ENCODE measurements at places on chromosomes 7 and 10.

DNA sequence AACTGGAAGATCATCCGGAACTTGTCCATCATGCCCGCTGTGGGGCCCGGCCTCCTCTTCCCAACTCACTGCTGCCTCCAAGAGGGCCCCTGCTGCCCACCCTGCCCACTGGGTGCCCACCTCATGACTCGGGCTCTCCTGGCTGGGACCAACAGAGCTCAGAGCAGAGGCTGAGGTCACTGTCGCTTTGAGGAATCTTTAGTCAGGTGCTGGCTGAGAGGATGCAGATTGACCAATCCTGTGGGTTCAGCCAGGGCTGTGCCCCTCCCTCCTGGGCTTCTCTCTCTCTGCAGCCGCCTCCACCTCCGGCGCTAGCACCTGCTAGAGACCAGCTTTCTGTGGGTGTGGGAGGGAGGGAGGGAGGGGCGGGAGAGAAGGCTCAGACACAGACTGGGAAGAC is at the start of gene CALHM1:
CALHM1 (minus strand) TSS at position 181 of the 400 bp plus-strand sequence; CDS start at position 32, 149 bp downstream.
- DNase-seq: no peak

DNA sequence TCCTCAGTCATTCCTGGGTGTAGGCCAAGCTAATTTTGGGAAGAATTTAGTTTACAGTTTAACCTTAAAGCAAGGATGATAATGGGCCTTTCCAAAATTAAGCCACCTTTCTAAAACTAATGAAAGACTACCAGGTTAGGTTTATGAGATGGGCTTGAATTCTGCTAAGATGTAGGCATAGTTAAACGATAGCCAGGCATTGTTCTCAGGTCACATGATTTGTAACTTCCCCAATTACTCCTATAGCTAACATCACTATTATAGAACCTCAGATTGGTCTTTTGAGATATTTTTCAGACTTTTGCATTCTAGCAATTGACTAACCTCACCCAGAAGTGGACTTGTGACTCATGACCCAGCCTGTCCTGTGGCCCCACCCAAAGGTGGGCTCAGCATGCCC is 7.0 kb upstream of the NUB1 start:
- no peak for DNase-seq

DNA sequence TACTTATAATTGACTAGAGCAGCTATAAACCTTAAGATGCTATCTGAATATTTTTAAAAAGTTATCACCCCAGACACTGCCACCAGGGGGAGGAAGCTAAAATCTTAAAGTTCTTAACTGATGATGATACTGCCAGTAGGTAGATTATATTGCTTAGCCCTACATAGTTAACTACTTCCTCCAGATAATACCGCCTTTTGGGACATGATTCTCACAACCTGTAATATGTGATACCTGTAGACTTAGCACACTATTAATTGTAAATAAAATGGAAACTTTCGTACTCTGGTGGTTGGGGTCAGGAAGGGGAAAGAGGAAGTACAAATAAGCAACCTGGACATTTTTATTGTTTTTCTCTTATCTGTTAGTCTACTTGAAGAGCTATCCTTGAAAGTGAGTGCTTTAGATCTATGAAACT is 268.9 kb downstream of the ADK start:
- no peak for DNase-seq

- DNase-seq: no peak
Observed at GRCh38 chr10:12589791-12590190, 240.4 kb downstream of the CAMK1D start.

- peak; percentile 7 for DNase-seq
Observed at GRCh38 chr10:74900297-74900696, 73.9 kb downstream of the KAT6B start.

- DNase-seq: no peak
Observed at GRCh38 chr7:2542011-2542915, 13.1 kb downstream of the BRAT1 start.

GRCh38 chr10:96416643-96417042 is 57.8 kb upstream of the OPALIN start:
- DNase-seq: no peak

- DNase-seq: no peak
Observed at GRCh38 chr7:111931016-111931517, 275.1 kb downstream of the DOCK4 start.

GRCh38 chr7:138465046-138465445 is 5.0 kb downstream of the TRIM24 start:
- no peak for DNase-seq

DNA sequence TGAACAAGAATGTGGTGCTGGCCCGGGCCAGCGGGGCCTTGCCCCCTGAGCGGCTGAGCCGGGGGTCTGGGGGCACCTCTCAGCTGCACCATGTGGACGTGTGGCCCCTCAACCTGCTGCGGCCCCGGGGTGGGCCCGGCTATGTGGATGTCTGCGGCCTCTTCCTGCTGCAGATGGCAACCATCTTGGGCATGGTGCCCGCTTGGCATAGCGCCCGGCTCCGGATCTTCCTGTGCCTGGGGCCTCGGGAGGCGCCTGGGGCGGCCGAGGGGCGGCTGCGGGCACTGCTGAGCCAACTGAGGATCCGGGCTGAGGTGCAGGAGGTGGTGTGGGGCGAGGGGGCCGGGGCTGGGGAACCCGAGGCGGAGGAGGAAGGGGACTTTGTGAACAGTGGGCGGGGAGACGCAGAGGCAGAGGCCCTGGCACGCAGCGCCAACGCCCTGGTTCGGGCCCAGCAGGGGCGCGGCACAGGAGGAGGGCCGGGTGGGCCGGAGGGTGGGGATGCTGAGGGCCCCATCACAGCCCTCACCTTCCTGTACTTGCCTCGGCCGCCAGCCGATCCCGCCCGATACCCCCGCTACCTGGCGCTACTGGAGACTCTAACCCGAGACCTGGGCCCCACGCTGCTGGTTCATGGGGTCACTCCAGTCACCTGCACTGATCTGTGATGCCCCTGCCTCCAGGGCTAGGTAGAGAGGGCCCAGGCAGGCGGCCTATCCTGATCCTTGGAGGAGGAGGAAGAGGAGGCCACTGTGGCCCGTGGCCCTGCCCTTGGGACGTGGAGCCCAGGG is 1.1 kb upstream of the TRIP6 start:
- DNase-seq: no peak

- peak; percentile 43 for DNase-seq
Observed at GRCh38 chr7:134513169-134513752, 14.1 kb upstream of the AKR1B10 start.

All from activated naive CD4-positive, alpha-beta T cell treated with anti-CD3 and anti-CD28 coated beads, Interleukin-2, amount 50 U/mL, for 72 hours (primary cell).